Sigmoid colon (tissue), 7 donors: ENCODE measurements at places on chromosomes 16 and 17. TPM values are rescaled to one million over a fixed set of nuclear protein-coding genes. Genes with fewer than 3 reads are reported as not detected.

Gene TSPOAP1
- 19.4 TPM for total RNA-seq

Gene TMEM98
- total RNA-seq = 51.5 TPM

Gene CDRT15L2
- not detected for total RNA-seq

Gene DPEP2NB
- not detected for total RNA-seq

Gene GP1BA
- not detected for total RNA-seq

Gene SNX20
- 1.9 TPM for total RNA-seq

Gene SRCAP
- 13.2 TPM for total RNA-seq

Gene FZD2
- total RNA-seq = 2.1 TPM

Gene HOXB1
- not detected for total RNA-seq

Gene MYCBPAP
- 0.36 TPM for total RNA-seq

Gene HEXIM1
- 41.0 TPM for total RNA-seq

Gene ASGR1
- total RNA-seq = not detected

Gene PRM3
- not detected for total RNA-seq

Gene NKD1
- total RNA-seq = 11.8 TPM

Gene ZG16B
- not detected for total RNA-seq

Gene NPIPA3
- total RNA-seq = not detected

Gene LRRC75A
- 3.5 TPM for total RNA-seq

GRCh38 chr17:11121341-11121985 is 119.5 kb upstream of the SHISA6 start:
- DNase-seq = no peak

GRCh38 chr17:60652454-60653247 is 25.0 kb upstream of the BCAS3 start:
- DNase-seq = no peak

GRCh38 chr16:48318630-48319029 is 66.6 kb downstream of the SIAH1 start:
- DNase-seq = no peak

DNA sequence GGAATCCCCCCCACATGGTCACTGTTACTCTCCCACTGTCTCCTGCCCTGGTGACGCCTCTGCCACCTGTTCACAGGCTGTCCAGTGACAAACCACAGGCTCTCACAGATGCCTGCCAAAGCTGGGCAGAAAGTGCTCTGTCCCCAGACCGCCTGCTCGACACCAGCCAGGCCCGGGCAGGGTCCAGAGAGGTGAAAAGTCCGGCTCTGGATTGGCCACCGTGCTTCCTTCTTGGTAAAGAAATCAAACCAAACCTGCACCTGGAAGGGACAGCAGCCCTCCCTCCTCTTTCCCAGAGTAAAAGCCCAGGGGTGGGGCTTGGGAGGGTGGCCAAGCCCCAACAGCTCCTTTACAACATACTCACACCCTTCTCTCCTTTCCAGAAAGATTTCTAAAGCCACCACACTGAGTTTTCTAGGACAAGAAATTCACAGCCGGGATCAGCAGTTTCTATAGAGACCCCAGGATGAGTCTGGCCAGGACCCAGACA is 6.2 kb downstream of the PCGF2 start:
- DNase-seq = peak; percentile 82

DNA sequence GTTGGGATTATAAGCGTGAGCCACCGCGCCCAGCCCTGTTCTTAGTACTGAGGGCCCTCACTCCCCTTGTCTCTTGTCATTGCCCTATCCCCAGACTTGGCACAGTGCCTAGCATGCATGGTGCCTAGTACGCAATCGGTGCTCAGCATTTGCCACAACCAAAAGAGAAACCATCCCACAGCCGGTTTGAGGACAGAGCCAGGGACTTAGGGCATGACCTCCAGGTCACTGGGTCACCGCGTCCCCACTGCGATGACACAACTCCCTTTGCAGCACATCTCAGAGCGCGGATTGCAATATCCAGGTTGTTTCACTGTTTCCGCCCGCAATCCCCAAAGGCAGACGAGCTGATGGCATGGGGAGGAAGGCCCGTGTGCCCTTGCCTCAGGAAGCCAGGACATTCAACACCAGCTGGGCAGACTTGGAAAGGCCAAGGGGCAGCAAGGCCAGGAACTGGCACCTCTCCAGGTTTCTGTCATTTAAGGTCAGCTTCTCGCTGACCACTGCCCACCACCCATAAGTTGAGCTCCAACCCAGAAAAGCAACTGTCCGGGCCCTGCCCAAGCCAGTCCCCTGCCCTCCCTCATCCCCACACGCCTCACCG is 274.5 kb downstream of the MRTFB start:
- DNase-seq = no peak

GRCh38 chr17:78236362-78237127 is 5.1 kb downstream of the TMEM235 start:
- no peak for DNase-seq

DNA sequence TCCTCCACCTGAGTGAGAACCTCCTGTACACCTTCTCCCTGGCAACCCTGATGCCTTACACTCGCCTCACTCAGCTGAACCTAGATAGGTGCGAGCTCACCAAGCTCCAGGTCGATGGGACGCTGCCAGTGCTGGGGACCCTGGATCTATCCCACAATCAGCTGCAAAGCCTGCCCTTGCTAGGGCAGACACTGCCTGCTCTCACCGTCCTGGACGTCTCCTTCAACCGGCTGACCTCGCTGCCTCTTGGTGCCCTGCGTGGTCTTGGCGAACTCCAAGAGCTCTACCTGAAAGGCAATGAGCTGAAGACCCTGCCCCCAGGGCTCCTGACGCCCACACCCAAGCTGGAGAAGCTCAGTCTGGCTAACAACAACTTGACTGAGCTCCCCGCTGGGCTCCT is 679 bp downstream of the GP1BA start:
- DNase-seq = no peak

DNA sequence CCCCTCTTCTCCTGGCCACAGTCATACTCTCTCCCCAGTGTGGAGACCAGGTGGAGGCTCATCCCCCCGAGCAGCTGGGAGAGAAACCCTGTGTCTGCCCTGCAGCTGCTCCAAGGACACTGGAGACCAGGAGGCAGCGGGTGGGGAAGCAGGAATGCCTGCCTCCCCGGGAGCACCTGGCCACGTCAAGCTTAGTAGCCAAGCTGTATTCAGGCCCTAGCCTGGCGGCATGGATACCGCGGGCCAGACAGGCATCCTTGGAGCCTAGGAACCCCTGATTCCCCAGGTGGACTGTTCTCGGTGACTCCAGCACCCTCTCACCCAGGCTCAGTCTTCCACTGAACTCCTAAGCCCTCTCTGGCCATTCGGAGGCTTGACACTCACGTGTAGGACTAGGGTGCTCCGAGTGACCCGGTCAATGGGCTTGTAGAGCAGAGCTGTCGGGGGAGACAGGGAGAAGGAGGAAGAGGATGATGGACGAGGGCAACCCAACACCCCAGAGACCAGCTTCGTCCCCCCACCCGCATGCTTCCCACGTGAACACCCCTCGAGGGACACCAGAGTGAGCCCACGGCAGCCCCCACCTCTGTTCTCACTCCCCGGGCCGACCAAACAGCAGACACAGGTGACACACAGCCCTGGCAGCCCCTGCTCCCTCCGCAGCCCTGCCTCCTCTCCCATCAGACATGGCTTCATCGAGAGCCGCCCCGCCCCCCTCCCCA is 76.5 kb downstream of the TIMM22 start:
- DNase-seq = no peak

- DNase-seq = no peak
Observed at GRCh38 chr17:63338272-63338671, 107.8 kb downstream of the CYB561 start.

DNA sequence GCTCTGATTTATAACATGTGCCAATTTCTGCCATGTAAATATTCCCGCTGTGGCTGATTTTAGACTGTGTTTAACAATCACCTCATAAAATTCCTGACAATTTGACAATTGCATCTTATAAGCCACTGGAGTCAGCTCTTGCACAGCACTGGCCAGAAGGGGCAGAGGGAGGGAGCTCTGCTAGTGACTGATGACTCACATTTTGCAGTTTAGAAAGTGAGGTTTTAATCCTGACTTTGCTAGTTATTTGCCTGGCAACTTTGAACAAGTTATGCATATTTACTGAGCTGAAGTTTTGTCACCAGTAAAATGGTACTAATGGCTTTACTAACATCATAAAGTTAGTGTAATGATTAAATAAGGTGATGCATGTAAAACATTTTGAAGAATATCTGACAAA is 452.3 kb downstream of the CNTNAP4 start:
- no peak for DNase-seq

DNA sequence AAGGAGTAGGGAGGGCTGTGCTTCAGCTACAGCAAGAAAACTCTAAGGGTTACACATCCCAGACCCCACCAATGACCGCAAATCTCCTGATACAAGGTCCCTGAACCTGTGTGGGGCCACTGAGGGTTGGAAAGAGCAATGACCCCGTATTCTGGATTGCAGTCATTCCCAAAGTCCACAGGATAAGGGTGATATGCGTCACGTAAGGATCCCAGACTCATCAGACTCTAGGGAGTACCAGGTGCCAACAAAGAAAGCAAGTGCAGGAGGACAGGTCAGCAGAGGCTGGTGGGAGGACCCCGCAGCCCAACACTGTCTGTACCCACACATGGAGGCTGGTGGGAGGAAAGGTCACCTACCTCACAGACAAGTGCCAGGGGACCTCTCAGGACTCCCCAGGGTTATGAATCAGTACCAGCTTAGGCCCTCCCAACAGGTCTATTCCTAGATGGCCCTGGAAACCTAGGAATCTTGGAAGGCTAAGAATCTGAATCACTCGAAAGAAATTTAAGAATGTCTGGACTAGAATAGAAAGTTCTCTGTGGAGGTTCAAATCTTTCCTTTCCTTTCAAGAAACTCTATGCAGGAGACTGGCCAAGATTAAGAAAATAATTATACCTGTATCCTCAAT is 16.2 kb downstream of the PITPNA start:
- no peak for DNase-seq

DNA sequence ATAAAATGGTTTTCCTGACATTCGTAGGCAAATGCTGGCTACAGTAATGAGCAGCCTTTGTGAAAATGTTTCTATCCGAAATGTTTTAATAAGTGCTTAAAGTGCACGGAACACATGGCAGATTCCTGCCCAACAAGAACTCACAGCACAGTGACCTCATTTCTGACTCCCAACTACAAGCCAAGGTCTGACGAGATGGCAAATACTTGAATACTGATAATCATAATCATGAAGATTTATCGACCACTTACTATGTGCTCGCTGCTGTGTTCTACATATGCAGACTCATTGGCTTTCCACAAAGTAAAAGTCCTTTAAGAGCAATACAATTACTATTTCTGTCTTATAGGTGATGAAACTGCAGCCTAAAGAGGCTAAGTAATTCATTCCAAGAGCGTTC is 238.1 kb upstream of the CDH5 start:
- no peak for DNase-seq

GRCh38 chr16:12271006-12271405 is 294.5 kb downstream of the SNX29 start:
- DNase-seq = no peak

DNA sequence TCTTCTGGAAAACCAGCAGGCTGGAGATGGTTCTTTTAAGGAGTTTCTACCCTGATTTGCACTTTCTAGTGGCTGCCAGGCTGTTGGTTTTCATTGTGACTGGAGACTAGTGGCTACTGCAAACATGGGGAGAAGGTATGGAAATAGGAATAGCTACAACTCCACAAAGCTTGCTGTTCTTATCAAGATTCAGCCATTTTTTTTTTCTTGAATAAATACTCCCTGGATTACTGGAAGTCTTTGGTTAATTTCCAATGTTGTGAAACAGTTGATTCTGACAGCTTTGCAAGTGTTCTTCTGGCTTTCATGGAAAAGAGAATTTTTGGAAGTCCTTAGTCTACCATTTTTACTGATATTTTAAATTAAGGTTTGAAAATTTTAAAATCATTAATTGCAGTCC is 277.7 kb downstream of the HS3ST3A1 start:
- no peak for DNase-seq

DNA sequence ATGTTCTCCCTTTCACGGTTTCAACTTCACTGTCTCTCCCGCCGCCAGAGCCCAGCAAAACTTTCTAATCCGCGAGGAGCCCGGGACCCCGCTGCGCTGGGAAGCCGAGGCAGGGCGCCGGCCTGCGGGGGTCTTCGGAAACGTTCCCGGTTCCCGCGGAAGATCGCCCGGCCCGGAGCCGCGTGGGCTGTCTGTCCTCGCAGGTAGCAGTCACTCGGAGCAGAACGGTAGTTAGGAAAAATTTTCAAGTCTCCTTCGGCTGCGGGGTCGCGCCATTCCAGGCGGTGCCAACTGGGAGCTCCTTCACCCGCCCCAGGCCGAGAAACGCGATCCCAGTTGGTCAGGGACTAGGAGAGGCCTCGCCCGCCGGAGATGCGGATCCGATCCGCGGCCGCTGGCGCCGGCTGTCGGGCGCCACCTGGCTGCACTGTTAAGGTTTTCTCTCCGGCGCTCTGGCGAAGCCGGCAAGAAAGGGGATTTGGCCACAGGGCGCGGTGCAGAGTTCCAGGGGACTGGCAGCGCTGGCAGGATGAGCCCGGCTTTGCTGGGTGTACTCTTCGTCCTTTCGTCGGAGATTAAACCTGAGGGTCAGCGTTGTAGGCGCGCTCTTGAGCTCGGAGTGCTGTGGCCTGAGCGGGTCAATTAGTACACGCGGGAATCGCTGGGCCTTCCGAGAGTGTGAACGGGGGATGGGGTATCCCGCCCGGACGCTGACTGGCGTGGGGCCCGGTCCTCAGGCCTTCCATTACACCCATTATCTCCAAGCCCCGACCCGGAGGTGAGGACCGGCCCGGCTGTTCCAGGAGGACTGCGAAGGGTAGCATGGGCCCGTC is 135.4 kb downstream of the KCNJ12 start:
- peak; percentile 91 for DNase-seq

- no peak for DNase-seq
Observed at GRCh38 chr16:2008631-2009163, 924 bp downstream of the ZNF598 start.

- no peak for DNase-seq
Observed at GRCh38 chr17:6668727-6669425, 17.3 kb downstream of the C17orf100 start.

- DNase-seq = no peak
Observed at GRCh38 chr16:82031116-82032084, 3.7 kb upstream of the HSD17B2 start.

DNA sequence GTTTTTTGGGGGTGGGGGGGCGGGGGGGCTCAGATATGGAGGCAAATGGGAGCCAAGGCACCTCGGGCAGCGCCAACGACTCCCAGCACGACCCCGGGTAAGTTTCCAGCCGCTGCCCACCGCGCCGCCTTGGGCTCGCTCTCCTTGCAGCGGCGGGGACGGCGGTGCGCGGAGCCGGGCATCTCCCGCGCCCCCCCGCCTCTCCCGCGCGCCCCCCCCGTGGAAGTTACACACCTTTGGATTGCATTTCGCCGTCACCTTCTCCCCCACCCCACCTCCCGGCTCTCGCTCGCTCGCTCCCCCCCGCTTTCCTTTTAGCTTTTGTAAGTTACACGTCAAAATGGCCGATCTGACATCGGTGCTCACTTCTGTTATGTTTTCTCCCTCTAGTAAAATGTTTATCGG is 387 bp downstream of the MSI2 start:
- peak; percentile 75 for DNase-seq

- DNase-seq = no peak
Observed at GRCh38 chr17:2624292-2624731, 30.9 kb downstream of the PAFAH1B1 start.

DNA sequence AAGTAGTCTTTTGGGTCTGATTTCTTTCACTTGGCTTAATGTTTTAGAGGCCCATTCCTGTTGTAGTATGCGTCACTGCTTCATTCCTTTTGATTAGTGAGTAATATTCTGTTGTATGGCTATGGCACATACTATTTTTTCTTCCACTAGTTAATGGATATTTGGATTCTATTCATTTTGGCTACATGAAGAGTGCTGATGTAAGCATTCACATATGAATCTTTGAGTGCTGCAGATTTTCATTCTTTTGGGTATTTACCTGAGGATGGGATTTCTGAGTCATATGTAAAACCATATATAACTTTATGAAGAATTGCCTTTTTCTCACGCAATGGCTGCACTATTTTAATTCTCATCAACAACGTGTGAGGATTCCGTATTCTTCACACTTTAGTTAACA is 113.6 kb downstream of the AHSP start:
- no peak for DNase-seq
